Nasal cavity respiratory epithelium epithelial cell of viscerocranial mucosa (primary cell): ENCODE measurements at places on chromosomes 1 and 21. TPM values are rescaled to one million over a fixed set of nuclear protein-coding genes. Genes with fewer than 3 reads are reported as not detected.

Gene REN
- under 0.01 TPM in 1 of 2 replicates, not detected in the other for total RNA-seq

Gene NPHS2
- total RNA-seq: not detected in 2 replicates

Gene NEGR1
- total RNA-seq: under 0.01 and 0.07 TPM in 2 replicates

Gene CFAP74
- total RNA-seq: 0.07 TPM in 1 of 2 replicates, not detected in the other

Gene UBE2U
- not detected in 2 replicates for total RNA-seq

Gene XCL1
- total RNA-seq: not detected in 2 replicates

Gene MORC3
- total RNA-seq: 98.4 and 121 TPM in 2 replicates

Gene PRKAA2
- total RNA-seq: 0.68 and 7.8 TPM in 2 replicates

Gene LCE1A
- total RNA-seq: 0.34 TPM in 1 of 2 replicates, not detected in the other

Gene LAD1
- 155 and 157 TPM in 2 replicates for total RNA-seq

Gene LMX1A
- total RNA-seq: not detected in 2 replicates

Gene SORT1
- total RNA-seq: 9.2 and 28.4 TPM in 2 replicates

Gene DRAXIN
- total RNA-seq: under 0.01 TPM in 2 replicates
